Tracheal epithelial cell (primary cell): ENCODE measurements at places on chromosomes 5 and 9. TPM values are rescaled to one million over a fixed set of nuclear protein-coding genes. Genes with fewer than 3 reads are reported as not detected.

GNA14 gene
- not detected in 2 replicates for total RNA-seq

FCN2 gene
- total RNA-seq = not detected in 2 replicates

DHFR gene
- total RNA-seq = 2.6 and 4.8 TPM in 2 replicates

IFNA13 gene
- not detected in 2 replicates for total RNA-seq

GLDC gene
- 0.43 and 22.9 TPM in 2 replicates for total RNA-seq

PCDH12 gene
- 0.72 TPM in 1 of 2 replicates, not detected in the other for total RNA-seq

SPINK5 gene
- total RNA-seq = 5.5 and 14.1 TPM in 2 replicates

MAP1B gene
- 5.8 and 53.7 TPM in 2 replicates for total RNA-seq

FOXI1 gene
- not detected in 2 replicates for total RNA-seq

GCNT4 gene
- 3.6 and 4.7 TPM in 2 replicates for total RNA-seq
